ENCODE measurements at places on chromosomes 4 and X. TPM values are rescaled to one million over a fixed set of nuclear protein-coding genes. Genes with fewer than 3 reads are reported as not detected.

WDR44 gene
- 14.2 TPM for total RNA-seq

GRCh38 chr4:184544788-184545409 lies 70.5 kb upstream of the IRF2 start:
- DNase-seq, result no peak

DNA sequence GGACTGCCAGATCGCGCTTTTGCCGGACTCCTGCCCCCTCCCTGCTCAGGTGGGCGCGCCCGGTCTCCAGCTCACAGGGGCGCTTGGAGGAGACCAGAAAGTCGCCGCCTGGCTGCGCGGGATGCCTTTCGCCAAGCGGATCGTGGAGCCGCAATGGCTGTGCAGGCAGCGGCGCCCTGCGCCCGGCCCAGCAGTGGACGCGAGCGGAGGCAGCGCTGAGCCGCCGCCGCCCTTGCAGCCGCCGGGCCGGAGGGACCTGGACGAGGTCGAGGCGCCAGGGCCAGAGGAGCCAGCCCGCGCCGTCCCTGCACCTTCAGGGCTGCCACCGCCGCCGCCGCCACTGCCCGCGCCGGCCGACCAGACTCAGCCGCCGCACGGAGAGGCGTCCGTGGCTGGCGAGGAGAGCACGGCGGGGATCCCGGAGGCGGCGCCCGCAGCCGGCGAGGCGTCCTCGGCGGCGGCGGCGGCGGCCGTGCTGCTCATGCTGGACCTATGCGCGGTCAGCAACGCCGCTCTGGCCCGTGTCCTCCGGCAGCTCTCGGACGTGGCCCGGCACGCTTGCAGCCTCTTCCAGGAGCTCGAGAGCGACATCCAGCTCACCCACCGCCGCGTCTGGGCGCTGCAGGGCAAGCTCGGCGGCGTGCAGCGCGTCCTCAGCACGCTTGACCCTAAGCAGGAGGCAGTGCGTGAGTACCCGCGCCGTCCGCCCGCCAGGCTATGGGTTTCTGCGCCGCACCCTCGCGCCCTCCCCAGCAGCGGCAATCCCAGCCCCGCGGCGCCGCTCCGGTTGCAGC lies 834 bp downstream of the NHS start:
- no peak for DNase-seq

DNA sequence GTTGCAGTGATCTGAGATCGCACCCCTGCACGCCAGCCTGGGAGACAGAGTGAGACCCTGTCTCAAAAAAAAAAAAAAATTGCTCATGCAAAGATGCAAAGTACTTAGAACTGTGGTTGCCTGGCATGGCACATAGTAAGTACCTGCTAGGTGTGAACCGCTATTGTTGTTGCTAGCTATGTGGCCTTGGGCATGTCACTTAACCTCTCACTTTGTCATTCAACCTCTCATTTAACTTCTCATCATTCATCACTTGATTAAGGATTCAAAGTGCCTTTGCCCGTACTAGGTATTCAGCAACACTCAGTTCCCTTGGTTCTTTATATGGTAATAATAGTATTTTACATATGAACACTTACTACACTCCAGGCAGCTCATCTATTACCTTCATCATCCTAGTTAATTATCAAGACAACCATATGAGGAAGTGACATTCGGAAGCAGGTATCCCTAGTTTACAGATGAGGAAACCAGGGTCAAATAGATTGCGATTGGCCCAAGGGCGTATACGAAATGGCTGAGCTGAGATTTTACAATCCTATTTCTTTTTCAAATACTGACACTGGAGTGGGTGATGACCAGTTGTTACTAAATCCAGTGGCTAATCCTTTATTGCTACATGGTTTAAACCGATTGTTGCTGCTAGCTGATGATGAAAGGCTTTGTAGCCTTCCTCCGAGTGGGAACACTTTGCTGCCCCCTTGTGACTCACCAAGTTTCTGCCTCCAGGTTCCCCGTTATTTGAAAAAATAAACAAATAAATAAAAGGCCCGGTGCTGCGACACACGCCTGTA lies 28.8 kb upstream of the SOWAHD start:
- DNase-seq, result peak; percentile 44

DNA sequence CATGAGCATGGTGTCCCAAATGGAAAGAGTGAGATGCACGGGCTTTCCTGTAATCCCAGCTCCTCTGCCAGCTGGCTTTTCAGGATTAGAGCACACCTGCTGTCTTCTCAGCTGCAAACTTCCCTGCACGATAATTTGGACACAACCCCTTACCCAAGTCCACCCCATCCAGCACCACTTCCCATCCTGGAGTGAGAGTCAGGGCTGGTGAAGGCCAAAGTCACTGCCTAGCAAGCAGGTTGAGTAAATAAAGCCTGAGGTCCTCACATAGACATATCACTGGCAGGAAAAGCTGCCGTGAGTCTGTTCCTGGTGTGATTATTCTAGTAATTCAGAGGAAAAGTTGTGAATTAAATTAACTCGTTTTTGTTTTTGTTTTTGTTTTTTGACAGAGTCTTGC lies 113.9 kb upstream of the MBNL3 start:
- no peak for DNase-seq

ODAM gene
- 1.8 TPM for total RNA-seq

TMEM271 gene
- not detected for total RNA-seq

- DNase-seq, result no peak
Measured at GRCh38 chrX:139543920-139544319, 13.4 kb downstream of the F9 start.

- no peak for DNase-seq
Measured at GRCh38 chrX:104098151-104098808, 14.0 kb upstream of the ZCCHC18 start.

MAGEA4 gene
- not detected for total RNA-seq

- no peak for DNase-seq
Measured at GRCh38 chrX:40845331-40845911, 110.1 kb upstream of the MED14 start.

F11 gene
- total RNA-seq, result 5.6 TPM

- no peak for DNase-seq
Measured at GRCh38 chrX:100381619-100382018, 28.5 kb downstream of the PCDH19 start.

GRCh38 chrX:118795528-118796280 lies 27.9 kb upstream of the ZCCHC12 start:
- no peak for DNase-seq

DNA sequence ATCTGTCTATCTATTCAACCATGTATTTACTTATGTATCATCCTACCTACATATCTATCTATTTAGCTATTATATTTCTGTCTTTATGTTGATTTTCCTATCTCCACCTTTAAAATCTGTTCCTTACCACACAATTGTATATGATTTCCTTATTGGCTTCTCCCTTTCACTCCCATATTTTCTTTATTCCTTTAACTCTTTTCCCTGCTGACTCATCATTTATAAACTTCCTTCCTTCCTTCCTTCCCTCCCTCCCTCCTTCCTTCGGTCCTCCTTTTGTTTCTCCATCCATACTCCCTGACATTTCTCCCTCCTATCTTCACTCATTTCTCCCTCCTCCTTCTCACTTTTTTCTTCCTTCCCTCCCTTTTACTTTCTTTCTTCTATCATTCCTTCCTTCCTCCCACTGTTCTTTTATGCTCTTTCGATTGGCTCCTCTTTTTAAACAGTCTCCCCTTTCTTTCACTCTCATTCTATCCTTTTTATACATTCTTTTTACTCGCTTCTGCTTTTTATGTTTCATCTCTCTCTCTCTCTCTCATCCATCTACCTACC lies 100.3 kb downstream of the RBMX2 start:
- no peak for DNase-seq

DNA sequence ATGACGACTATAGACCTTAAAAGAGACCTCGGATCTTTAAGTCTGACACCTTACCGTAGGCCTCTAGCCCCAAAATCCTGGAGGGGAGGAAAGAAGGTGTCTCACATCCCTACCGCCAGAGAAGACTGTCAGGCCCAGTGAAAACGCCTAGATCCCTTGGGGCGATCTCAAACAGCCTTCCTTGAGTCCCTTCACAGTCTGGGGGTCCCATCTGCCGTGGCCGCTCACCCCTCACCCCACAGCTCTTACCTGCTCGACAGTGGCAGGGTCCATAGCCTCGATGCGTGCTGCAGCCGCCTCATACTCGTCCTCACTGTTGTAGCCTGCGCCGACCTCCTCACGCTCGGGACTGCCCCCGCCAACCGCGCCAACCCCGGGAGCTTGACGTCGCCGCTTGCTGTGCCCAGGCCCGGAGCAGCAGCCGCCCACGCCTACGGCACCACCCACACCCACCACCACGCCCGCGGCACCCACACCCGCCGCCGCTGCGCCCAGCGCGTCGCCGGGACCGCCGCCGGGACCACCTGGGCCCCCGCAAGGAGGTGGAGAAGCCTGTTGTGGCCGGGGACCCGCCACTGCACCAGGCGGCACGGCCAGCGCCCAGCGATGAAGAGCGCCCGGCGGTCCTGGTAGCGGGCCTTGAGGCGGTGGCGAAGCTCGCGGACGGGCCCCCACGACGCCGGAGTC lies 536 bp downstream of the OTUD5 start:
- DNase-seq, result peak; percentile 87

PNMA3 gene
- 0.67 TPM for total RNA-seq

AFF2 gene
- total RNA-seq, result 6.1 TPM

GPR50 gene
- total RNA-seq, result not detected

GRCh38 chr4:177427192-177427591 lies 15.0 kb downstream of the AGA start:
- DNase-seq, result no peak

GRCh38 chrX:46582966-46583365 lies 9.4 kb downstream of the CHST7 start:
- DNase-seq, result no peak

DNA sequence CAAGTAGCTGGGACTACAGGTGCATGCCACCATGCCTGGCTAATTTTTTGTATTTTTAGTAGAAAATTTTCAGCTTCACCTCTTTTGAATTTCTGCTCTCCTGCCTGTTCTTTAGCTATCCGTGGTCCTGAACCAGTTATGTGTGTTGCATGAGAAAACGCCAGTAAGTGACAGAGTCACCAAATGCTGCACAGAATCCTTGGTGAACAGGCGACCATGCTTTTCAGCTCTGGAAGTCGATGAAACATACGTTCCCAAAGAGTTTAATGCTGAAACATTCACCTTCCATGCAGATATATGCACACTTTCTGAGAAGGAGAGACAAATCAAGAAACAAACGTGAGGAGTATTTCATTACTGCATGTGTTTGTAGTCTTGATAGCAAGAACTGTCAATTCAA lies 13.9 kb downstream of the ALB start:
- no peak for DNase-seq

- DNase-seq, result no peak
Measured at GRCh38 chr4:181536811-181537434, 706.3 kb upstream of the TENM3 start.

DNA sequence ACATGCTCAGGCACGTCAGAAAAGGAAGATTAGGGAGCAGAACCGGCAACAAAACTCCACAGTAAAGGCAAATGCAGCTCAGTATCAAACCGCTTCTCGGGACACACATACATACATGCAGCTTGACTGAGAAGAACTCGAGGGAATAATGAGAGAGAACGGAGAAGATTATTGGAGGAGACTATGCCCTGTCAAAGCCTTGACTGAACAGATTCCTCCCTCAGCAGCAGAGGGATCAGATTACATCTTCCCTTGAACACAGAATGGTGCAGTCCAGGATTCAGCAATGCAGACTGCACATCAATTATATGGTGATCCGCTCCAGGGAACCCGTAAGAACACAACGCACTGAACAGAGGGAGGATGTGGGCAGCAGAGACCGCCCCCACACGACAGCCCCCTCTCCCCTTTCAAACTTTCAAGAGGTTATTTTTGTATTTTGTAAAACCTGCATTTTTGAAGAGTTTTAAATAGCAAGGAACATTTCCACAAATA lies 183.2 kb downstream of the FBXW7 start:
- DNase-seq, result peak; percentile 30

PARM1 gene
- 36.7 TPM for total RNA-seq

- no peak for DNase-seq
Measured at GRCh38 chr4:1126506-1126905, 13.1 kb upstream of the RNF212 start.

DNA sequence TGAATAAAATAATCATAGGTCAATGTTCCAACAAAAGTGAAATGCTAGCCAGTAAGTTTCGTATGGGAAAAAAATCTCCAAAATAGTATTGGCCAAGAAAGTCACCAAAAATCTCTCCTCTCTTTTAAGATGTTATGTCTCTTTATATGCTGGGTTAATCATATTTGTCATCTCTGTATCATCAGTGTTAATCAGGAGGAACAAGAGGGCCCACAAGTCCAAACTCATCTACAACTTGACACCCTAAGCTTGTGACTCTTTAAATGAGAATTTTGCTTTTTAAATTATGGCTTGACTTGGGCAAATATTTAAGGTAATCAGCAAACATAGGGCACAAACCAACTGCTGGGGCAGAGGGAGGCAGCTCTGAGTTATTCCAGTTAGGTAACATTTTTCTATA lies 75.5 kb downstream of the AMMECR1 start:
- no peak for DNase-seq

- no peak for DNase-seq
Measured at GRCh38 chr4:34182306-34182705, 2062.0 kb downstream of the ARAP2 start.

DNA sequence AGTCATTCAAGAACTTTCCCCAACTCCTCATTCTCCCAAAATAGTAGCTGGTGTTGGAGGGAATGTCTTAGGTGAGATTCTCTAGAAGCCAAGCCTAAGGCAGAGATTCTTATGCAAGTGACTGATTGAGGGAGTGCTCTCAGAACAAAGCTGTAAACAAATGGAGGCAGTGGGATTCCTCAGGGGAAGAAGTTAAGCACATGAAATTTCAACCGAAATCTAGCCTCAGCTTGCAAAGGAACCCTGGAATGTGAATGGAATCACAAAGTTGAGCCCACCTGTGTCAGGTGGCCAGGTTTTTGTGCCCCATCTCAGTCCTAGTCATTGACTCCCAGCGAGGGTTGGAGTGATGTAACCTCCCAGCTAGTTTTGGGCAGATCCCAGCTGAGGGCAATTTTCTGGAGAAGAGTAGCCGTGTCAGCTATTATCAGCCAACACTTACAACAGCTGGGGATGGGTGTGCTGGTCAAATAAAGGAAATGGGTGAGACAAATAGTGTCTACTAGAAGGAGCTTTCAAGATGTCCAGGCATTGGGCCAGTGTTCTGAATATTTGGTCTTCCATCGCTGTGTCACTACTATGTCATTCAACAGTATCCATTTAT lies 29.7 kb upstream of the FGF2 start:
- no peak for DNase-seq

PHEX gene
- 2.1 TPM for total RNA-seq

- no peak for DNase-seq
Measured at GRCh38 chrX:24985120-24985519, 30.6 kb downstream of the ARX start.

- DNase-seq, result no peak
Measured at GRCh38 chrX:78527818-78528217, 131.3 kb downstream of the RTL3 start.

DNA sequence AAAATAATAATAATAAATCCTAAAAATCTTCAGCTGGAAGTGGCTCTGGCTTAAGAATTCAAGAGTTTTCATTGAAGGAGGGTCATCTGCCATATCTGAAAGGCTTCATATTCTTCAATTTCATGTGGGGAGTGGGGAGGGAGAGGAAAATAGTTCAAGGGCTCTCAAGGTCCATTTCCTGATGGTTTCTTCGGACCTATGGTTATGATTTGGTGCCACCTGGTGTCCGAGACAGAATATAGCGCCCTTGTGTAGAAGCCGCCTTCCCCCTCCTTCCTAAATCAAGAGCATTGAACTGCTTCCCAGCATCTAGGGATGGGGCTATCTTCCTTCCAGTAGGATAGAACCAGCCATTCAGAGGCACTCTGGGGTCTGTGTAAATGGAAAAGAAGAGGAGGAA lies 34.3 kb downstream of the NLGN3 start:
- DNase-seq, result peak; percentile 51

CYLC1 gene
- total RNA-seq, result not detected

ZMAT1 gene
- 8.0 TPM for total RNA-seq

Data from upper lobe of left lung (tissue), 6 donors.